ENCODE measurements at places on chromosomes 7 and 10. TPM values are rescaled to one million over a fixed set of nuclear protein-coding genes. Genes with fewer than 3 reads are reported as not detected.

DNA sequence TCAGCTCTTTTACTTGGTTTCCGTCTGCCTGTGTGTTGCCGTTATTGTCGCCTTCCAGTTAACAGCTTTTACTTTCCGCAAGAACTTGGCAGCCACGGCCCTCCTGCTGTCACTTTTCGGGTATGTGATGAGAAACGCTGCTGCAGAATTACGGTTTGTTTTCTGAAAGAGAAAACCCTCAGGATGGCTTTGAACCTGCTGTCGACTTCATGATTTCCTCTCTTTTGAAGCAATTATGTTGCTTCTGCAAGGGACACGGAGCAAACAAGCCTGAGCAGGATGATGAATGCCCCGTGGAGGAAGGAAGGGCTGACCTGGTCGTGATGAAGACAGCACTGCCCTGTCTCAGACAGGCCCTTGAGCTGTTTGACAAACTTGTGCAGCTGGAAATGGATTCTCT lies 339.8 kb downstream of the ABCA13 start:
- no peak overlapping the region for H3K4me3 ChIP-seq
- H3K36me3 ChIP-seq = no peaks in the 10 kb centered on the region
- no peaks in the 10 kb centered on the region for H3K27me3 ChIP-seq
- DNase-seq = no peak
- no peaks in the 10 kb centered on the region for H3K4me1 ChIP-seq

- DNase-seq = no peak
- no peaks in the 10 kb centered on the region for H3K36me3 ChIP-seq
- H3K27ac ChIP-seq = no peak overlapping the region
- no peaks in the 10 kb centered on the region for H3K4me1 ChIP-seq
Measured at GRCh38 chr10:21926949-21927348, 76.6 kb downstream of the DNAJC1 start.

GRCh38 chr7:23167691-23168090 lies 14.2 kb upstream of the NUP42 start:
- H3K27ac ChIP-seq = no peak overlapping the region
- no peaks in the 10 kb centered on the region for H3K27me3 ChIP-seq
- H3K4me1 ChIP-seq = no peaks in the 10 kb centered on the region
- H3K36me3 ChIP-seq = no peaks in the 10 kb centered on the region

DNA sequence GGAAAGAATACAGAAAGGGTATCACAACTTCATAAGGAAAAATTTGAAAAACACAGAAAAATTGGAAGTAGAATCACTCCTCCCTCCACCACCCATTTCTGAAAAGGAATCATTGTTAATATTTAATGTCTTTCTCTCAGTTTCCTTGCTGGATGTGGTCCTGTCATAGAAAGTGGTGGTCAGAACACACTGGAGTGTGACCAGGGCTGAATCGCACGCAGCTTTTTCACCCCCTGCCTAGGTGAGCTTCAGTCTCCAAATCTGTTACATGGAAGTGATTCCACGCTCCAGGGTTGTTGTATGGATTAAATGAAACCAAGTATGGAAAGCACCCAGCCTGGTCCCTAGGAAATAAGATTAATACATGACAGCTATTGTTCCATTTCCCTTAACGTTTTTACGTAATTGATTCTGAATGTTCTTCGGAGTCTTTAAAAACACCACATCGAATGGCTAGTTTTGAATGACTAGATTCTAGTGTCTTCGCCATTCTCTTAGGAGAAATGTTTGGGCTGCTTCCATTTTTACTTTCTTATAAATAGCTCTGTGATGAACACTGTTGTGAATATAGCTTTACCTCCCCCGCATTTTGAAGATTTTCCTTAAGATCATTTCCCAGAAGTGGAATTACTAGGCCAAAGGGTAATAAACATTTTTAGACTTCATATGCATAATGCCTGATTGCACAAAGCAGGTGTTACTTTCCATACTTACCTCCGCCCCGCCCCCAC lies 10.9 kb upstream of the DUSP5 start:
- DNase-seq = no peak
- H3K4me1 ChIP-seq = peaks cover 17% of the 10 kb centered on the region

Gene DENND2A
- 16.1 TPM for total RNA-seq

Gene HIP1
- total RNA-seq = 45.3 TPM

Gene VPS50
- total RNA-seq = 36.8 TPM
